ENCODE measurements at places on chromosomes 3 and 15.

DNA sequence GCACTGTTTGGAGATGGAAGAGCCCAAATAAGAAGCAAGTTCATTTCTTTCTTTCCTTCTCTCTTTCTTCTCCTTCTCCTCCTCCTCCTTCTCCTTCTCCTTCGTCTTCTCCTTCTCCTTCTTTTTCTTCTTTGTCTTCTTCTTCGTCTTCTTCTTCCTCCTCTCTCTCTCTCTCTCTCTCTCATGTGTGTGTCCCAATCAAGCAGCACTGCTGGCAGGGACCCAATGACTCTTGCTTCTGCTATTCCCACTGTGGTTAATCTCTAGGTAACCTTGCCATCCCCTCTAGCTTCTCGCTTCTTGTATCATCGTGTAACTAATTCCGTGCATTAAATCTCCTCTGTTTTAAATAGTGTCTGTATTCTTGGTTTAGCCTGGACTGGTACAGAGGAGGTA lies 26.1 kb upstream of the ZNF280D start:
- no peak for DNase-seq

- DNase-seq: no peak
Observed at GRCh38 chr3:4449043-4449805, 17.8 kb downstream of the SUMF1 start.

DNA sequence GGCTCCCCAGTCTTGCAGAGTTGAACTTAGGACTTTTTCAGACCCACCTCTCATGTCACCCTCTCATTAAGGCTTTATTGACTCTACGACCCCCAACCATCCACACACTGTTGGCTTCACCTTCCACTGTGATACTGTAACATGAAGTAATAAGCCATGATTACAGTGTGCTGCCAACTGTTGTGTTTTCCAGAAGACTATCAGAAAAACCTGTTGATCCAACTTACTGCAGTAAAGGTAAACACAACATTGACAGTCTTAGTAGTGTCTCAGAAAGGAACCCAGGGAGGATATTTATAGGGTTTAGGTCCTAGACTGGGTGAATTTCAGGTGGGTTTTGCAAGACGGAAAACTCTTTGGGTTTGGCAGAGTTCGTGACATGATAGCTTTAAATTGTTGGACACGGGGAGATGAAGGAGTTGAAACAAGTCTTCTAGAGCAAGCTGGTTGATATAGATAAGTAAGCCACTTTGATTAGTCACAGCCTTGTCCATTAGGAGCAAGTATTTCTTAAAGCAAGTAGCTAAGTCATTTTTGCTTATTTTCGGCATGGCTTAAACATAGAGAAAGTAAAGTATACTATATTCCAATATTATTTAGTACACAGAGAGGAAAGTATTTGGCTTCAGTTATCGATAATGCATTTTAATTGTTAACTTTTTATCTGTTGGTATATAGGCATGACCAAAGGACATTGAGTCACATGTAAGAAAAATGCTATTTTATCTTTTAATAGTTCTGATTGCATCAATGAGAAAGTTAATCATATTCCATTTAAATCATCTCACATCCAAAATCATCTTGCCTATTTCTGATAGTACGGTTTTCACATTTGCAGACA lies 2.4 kb upstream of the COL6A5 start:
- DNase-seq: no peak

- no peak for DNase-seq
Observed at GRCh38 chr3:73222126-73222525, 160.7 kb downstream of the EBLN2 start.

- no peak for DNase-seq
Observed at GRCh38 chr15:90879730-90880366, 4.5 kb upstream of the FES start.

DNA sequence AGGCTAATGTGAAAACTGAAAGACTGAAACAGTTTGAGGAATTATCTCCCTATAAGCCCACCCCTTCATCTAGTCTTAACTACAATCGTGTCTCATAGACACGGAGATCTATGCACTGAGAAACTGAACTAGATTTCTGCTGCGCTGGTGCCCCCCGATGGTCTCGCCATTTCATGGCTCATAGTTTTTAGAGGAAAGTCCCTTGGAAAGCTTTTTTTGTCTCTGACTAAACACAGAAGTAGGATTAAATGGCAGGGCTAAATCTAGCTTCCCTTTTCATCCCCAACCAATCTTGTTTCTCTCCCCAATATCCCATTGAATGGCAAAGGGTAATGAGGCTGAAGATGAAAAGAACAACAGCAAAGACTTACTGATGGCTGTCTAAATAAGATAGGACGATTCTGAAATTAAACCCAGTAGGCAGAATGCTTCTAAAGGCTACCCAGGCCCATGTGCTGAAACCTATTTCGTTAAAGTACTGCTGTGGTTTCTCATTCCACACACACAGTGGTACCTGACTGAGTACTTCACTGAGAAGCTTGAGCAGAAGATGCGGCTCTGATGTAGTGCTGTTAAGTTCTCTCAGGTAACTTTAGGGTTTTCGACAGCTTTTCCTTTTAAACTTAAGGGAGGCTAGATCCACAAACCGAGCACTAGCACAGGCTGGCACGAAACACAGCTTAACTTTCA lies 142.7 kb downstream of the GADL1 start:
- DNase-seq: no peak

GRCh38 chr15:57147621-57148020 lies 228.7 kb upstream of the CGNL1 start:
- DNase-seq: no peak

DNA sequence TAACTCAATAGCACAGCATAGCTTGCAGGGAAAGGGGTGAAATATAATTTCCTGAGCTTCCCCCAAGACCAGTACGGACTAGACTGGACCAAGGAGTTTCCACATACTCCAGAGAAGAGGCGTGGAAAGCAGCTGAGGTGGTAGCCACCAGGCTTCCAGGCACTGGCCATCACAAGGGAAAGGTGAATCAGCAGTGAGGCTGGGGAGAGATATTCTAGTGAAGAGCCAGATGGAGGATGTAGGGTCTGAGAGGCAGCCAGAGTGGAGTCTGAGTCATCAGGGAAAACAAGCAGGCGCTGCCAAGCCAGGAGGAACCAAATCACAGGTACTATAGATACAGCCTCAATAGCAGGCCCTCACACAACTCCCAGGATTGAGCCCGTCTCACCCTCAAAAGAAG lies 9.6 kb upstream of the RASA2 start:
- no peak for DNase-seq

Measured in memory B cell (primary cell).